Mucosa of descending colon (tissue), 3 donors: ENCODE measurements at places on chromosomes 4 and X. TPM values are rescaled to one million over a fixed set of nuclear protein-coding genes. Genes with fewer than 3 reads are reported as not detected.

DNA sequence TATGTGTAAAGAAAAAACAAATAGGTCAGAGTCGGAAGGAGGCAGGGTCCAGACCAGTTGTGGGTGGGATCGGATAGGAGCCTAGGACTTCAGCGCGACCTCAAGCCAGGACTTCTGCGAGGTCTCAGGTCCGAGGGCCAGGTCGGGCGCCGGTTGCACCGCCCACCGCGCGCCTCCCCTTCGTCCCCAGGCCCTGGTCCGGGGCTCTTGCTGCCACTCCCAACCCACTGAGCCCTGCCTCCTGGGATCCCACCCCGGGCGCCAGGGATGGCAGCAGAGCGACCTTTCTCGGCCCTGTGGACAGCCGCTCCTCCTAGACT lies 12.3 kb downstream of the PITX2 start:
- DNase-seq: no peak

ADAMTS3 gene
- 0.17 TPM for total RNA-seq

- DNase-seq: no peak
Observed at GRCh38 chrX:41313419-41313818, 20.5 kb upstream of the DDX3X start.

DNA sequence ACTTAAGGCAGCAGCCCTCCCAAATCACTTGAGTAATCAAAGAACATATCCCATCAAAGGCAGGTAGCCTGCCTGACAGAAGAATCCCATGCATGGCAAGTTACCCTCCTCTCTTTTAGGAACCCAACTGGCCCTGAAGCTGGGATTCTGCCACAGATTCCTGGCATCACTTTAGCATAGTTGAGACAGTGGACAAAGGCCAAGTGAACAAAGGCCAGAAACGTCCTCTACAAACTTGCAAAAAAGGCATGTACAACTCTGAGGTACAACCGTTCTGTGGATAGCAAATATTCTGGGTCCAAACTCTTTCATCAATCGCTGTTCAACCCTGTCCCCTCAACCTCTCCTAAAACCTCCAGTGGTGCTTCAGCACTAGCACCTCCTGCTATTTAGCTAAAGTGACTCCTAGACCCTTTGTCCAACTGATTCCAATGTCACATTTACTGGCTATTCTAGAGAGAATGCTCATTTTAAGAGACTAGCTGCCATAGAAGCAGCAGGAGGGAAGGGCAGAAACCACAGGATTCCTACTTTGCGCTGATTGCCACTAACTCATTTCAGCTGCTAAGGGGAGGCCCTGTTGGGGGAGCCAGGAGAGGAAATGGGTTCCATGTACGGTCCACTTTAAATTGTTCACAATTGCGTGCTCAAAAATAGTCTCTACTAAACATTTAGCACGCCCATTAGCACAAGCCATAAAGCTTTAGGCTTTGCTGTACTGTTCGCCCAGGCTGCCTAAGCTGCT lies 105.9 kb downstream of the SHROOM4 start:
- no peak for DNase-seq

GRCh38 chr4:124104628-124105027 lies 607.9 kb downstream of the ANKRD50 start:
- no peak for DNase-seq

DNA sequence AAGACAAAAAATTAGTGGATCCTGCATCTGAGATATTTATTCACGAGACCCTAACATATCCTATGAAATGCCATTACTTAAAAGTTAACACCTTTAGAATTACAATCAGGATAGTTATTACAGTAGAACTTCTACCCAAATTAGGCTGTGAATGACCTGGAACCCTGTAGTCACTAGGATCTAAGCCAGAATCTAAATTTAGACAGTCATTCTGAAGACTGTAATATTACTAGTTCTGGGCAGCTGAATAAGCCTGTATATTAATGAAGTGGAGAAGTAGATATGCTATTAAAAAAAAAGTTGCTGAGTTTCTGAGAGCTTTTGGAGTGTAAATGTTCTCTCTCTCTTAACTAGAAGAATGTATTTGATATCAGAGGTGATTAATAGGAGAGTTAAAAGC lies 67.0 kb downstream of the FAM13A start:
- no peak for DNase-seq

GDPD2 gene
- 28.5 TPM for total RNA-seq

DNA sequence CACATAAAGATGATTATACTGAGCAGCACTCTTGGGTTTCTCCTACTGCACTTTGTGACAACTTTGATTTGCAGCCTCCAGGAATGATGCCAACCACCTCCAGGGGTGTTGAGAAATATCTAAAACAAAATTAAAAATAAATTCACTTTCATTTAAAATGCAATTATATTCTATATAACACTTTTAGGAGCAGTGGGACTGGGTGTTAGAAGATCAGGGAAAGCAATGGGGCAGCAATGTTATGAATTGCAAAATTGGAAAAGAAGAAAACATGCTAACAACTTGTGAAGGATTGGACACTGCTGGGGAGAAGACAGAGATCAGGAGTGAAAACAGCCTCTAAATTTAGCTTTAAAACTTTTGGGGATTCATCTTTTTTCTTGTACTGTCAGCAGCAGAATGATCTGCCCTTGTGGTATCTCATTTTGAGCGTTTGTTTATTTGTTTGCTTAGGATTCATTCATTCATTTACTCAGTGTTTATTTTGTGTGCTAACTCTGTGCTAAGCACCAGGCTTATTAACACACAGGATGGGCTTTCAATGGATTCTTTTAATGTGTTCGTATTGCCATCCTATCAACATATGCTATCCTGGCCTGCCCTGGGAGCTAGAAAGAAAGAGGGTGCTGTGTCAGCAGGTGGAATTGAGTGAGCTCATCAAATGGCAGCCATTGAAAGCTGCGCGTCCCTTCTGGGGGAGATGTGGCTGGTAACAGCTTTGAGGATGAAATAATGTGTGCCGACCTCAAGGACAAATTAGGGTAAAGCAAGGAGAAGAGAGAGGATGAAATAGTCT lies 96.5 kb downstream of the FRMPD4 start:
- no peak for DNase-seq

BEND4 gene
- 0.51 TPM for total RNA-seq

GRCh38 chrX:119783026-119783425 lies 8.4 kb downstream of the RPL39 start:
- no peak for DNase-seq

GRCh38 chr4:156778606-156779005 lies 193.0 kb downstream of the PDGFC start:
- no peak for DNase-seq

DNA sequence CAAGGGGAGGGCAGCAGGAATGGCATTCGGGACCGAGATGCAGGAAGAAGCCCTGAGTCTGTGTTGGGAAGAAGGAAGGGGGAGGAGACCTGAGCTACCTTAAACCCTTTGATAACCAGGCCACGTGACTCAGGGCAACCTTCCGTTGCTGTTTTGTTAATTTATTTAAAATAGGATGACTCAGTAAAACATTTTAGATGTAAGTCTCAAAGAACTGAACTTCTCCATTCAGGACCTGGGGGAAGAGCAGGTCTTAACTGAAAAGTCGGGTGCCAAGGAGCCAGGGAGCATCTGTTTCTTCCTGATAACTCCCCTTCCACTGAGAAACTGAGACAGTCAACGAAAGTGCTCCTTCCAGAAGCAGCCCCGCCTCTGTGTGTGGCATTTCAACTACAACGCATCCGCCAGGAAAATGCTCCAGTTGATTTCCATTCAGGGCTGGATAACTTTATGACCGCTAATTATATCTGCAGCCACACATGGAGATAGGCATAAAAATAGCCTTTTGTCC lies 88.0 kb downstream of the IRF2 start:
- DNase-seq: peak; percentile 86

SLC9B1 gene
- total RNA-seq: not detected

DNA sequence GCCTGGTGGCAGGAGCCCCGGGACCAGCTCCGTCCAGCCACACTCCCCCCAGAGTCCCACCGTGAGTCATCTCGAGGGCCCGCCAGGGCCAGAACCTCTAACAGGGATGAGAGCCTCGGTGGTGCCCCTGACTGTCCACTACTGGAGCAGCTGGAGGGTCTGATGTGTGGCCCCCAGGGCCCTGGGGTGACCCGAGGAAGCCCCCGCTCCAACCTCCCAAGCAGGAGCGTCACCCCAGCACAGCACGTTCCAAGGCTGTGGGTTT lies 135.9 kb upstream of the NKX1-1 start:
- no peak for DNase-seq

GAGE2A gene
- total RNA-seq: not detected

CLDN34 gene
- total RNA-seq: 0.49 TPM

- no peak for DNase-seq
Observed at GRCh38 chr4:27358269-27358668, 497.6 kb downstream of the STIM2 start.

GRCh38 chrX:133838761-133839676 lies 146.4 kb downstream of the GPC3 start:
- DNase-seq: no peak

ARHGAP36 gene
- 0.19 TPM for total RNA-seq

DNA sequence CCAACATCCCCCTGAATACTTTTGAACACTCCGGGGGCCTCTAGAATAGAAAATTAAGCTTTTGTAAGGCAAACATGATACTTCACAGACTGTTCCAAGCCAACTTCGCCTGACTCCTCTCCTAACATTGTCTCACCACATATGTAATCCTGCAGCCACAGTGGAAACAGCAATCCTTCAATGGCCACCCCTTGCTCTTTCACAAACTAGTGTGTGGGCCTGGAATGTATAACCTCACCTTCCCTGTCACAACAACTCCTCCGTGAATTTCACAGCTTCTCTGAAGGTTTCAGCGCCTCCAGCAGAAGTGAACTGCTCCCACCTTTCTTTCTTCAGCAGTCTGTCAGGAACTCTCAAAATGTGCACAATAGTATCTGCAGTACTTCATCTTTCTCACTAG lies 185.1 kb downstream of the ADGRL3 start:
- DNase-seq: no peak

- DNase-seq: no peak
Observed at GRCh38 chrX:13051529-13052172, 7.2 kb upstream of the FAM9C start.

DNA sequence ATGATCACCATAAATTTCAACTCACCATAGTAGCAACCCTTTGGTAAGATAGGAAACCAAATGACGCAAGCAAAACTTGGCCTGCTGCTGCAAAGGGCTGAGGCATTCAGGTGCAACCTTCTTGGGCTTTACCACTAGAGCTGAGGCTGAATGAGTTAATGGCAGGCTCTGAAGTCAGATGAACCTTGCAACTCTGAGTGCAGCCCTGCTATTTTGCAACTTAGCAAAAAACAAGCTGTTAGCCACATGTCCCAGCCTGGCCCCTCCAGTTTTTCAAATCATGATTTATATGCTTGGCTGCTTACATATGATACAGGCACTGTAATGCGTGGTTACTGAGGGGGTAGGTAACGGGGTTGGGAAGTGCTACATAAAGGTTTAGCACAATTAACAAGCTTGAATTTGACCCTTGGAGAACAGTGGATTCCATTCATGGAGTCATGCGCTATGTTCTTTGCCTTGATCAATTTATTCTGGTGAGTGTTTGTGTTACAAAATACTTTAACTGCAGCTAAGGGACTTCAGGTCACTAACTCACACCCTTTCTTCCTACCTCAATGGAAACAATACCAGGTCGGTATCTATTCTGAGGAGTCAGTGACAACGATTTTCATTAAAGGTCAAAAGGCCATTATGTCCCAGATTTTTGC lies 80.5 kb upstream of the PPARGC1A start:
- DNase-seq: no peak

- no peak for DNase-seq
Observed at GRCh38 chrX:18994713-18995112, 10.8 kb upstream of the PHKA2 start.

SERTM2 gene
- not detected for total RNA-seq

GRCh38 chrX:153739754-153740486 lies 15.3 kb downstream of the ABCD1 start:
- DNase-seq: no peak
